ENCODE measurements at places on chromosomes 7 and 10. TPM values are rescaled to one million over a fixed set of nuclear protein-coding genes. Genes with fewer than 3 reads are reported as not detected.

The MAT1A gene
- not detected for total RNA-seq

The CPA2 gene
- not detected for total RNA-seq

The ACTL6B gene
- total RNA-seq: not detected

The PRR15 gene
- total RNA-seq: not detected

The SNCG gene
- 1.3 TPM for total RNA-seq

Data from activated naive CD4-positive, alpha-beta T cell treated with anti-CD3 and anti-CD28 coated beads, Interleukin-2, amount 10 ng/mL, durations not matched to agents 5 hours and 36 hours (primary cell).